A549 treated with Hydrocortisone at 1 μM for 4 hours (cell line): ENCODE measurements at places on chromosomes 13 and 19. TPM values are rescaled to one million over a fixed set of nuclear protein-coding genes. Genes with fewer than 3 reads are reported as not detected.

CCDC122 gene
- total RNA-seq = 1.7 to 3.8 TPM (median 3.0 TPM) in 5 replicates

FFAR2 gene
- not detected in 5 replicates for total RNA-seq

SLC7A9 gene
- total RNA-seq = 0.15 to 0.53 TPM (median 0.30 TPM) in 5 replicates

DCT gene
- not detected in 5 replicates for total RNA-seq

FGF9 gene
- not detected in 5 replicates for total RNA-seq
